Activated T-helper 9 cell treated with anti-CD3 and anti-CD28 coated beads, Interleukin-2, amount 50 U/mL, for 16 hours (primary cell): ENCODE measurements at places on chromosomes 4 and X.

DNA sequence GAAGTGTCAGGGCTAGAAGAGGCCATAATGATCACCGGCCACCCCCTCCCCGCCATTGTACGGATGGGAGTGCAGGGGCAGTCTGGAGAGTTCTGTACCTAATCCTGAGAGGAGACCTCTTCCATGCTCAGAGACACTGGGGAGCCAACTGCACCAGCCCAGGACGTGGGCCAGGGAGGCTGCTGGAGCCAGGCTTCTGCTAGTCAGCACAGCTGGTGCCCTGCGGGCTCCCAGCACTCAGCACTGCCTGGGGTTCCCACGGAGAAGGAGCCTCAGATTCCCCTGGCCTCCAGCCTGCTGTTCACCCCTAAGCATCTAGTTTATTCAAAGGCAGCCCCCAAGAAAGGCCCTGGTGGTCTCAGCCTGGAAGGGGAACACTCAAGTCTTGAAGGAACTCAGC is 28.8 kb downstream of the ABLIM2 start:
- no peak for DNase-seq

DNA sequence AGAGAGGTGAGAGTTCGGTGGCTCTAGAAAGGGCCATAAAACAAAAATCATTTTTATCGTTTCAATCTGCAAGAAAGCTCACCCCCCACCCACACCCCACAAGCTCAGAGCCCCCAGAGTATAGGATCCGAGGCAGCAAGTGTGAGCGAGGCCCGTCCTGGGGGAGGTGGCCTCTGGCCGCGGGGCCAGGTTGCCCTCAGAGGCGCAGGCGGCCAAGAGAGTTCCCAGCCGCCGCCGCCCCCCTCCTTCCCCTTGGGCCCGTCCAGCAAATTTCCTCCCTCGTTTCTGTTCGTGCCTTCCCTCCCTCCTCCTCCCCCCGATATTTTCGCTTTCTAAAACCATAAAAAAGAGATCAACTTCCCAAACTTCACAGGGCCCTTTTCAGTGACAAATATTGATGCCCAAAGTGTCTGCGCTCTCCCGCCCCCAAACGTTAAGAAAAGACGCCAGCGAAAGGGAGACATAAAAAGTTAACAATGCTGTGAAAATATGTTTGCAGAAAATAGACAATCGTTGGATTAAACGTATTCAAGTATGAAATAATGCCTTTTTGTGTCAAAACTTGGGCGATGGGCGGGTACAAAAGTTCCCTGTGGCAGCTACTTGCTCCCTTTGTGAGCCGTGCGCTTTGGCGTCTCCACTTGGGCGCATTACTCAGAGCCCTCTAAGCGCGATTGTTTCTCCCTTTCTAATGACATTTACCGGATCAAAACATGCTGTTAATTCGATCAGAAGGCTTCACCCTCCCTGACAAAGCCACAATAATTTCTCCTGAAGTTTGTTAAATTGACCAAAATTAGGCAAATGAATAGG is 1.1 kb upstream of the HELT start:
- no peak for DNase-seq

GRCh38 chr4:107392951-107393350 is 327.1 kb downstream of the PAPSS1 start:
- DNase-seq = no peak

DNA sequence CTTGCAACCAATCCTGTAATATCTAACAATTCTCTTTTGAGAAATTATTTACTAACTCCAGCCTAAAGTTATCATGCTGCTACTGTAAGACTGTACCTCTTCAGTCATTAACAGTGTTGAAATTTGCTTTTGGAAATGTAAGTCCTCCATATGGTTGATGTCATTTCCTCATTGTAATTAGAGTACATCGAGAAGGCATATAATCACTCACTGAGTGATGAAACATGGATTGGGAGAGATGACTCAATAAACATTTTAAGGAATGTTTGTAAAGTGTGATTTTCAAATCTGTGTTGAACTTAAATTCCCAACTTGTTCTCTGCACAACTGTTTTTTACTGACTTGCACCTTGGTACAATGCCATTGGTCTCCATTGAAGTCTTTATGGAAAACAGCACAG is 61.2 kb downstream of the HMGB2 start:
- no peak for DNase-seq
